ENCODE measurements at places on chromosomes 6 and 20.

- DNase-seq: no peak
Measured at GRCh38 chr6:29941916-29942274, 437 bp upstream of the HLA-A start.

GRCh38 chr20:1998715-1999114 lies 4.9 kb upstream of the PDYN start:
- no peak for DNase-seq

GRCh38 chr6:138430361-138431145 lies 26.5 kb downstream of the HEBP2 start:
- DNase-seq: no peak

DNA sequence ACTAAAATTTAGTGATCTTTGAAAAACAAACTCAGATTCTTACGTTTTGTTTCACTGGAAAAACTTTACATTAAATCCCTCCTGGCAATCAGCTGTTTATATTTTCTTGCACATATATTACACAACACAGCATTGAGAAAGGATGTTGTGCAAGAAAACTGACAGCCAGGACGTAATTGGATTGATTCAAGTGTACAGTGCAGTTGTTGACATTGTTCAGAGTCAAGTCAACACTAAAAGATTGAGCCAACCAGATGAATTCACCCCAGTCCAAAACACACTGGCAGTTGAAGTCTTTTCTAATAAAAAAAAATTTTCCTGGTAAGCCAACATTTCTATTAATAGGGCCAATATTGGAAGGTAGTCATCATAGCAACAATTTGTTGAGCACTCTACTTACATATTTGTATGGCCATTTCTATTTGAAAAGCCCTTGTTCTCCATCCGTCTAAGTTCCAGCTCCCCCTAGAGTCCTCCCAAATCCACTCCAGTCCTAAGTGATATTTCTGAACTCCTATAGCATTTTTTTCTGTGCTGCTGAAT lies 20.9 kb upstream of the VNN1 start:
- no peak for DNase-seq

GRCh38 chr6:70051197-70052124 lies 185.1 kb downstream of the COL19A1 start:
- no peak for DNase-seq

DNA sequence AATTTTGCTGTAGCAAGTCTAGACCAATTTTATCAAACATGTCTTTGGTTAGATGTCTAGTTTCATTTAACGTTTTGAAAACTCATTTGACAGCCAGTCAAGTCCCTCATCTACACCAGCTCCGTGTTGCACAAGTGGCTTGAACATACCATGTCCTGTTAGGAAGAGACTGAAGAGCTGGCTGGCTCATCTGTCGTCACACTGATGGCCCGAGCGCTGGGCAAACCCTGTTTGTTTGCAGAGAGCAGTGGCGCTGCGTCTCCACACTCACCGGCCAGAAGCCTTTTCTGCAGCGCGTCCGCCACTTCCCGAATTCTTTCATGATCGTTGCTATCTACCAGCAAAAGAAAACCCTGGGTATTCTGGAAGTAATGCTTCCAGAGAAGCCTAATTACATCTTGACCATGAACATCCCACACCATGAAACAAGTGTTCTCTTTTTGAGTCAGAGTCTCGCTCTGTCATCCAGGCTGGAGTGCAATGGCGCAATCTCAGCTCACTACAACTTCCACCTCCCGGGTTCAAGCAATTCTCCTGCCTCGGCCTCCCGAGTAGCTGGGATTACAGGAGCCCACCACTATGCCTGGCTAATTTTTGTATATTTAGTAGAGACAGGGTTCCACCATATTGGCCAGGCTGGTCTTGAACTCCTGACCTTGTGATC lies 10.7 kb upstream of the TCFL5 start:
- DNase-seq: peak; percentile 64

GRCh38 chr6:14121936-14122344 lies 4.4 kb downstream of the CD83 start:
- no peak for DNase-seq

DNA sequence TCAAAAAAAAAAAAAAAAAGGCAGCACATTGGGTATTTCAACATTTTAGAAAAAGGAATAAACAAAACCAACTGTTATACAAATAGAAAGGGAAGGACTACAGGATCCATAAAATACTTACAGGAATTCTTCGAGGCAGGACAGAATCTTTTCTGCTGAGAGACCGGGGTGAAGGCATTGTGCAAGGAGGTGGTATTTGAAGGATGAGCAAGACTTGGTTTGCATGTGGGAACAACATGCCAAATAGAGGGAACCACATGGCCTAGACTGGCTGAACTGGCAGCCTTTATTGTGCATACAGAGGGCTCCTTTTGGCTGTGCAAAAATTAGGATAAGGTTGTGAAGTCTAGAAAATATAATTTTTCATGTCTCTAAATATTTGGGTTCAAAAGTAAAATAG lies 62.9 kb downstream of the SCAND1 start:
- DNase-seq: no peak

GRCh38 chr20:49942942-49943341 lies 6.7 kb downstream of the RNF114 start:
- no peak for DNase-seq

DNA sequence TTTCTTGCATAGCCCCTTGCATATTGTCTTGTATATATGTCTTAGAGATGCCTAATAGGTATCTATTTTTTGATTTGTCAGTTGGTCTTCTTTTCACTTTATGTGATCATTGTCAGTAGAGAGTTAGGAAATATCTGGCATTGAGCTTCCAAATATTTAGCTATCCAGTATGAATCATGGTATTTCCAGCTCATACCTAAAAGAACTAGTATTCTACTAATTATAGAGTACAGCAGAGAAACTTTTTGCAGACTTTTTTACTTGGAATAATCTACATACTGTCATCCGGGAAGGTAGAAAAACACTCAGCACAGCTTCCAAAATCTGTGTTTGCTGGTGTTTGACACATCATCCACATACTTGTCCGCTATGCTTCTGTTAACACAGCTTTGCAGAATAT lies 156.4 kb upstream of the HTR1E start:
- DNase-seq: no peak

- no peak for DNase-seq
Measured at GRCh38 chr6:88177961-88178464, 11.9 kb upstream of the CNR1 start.

DNA sequence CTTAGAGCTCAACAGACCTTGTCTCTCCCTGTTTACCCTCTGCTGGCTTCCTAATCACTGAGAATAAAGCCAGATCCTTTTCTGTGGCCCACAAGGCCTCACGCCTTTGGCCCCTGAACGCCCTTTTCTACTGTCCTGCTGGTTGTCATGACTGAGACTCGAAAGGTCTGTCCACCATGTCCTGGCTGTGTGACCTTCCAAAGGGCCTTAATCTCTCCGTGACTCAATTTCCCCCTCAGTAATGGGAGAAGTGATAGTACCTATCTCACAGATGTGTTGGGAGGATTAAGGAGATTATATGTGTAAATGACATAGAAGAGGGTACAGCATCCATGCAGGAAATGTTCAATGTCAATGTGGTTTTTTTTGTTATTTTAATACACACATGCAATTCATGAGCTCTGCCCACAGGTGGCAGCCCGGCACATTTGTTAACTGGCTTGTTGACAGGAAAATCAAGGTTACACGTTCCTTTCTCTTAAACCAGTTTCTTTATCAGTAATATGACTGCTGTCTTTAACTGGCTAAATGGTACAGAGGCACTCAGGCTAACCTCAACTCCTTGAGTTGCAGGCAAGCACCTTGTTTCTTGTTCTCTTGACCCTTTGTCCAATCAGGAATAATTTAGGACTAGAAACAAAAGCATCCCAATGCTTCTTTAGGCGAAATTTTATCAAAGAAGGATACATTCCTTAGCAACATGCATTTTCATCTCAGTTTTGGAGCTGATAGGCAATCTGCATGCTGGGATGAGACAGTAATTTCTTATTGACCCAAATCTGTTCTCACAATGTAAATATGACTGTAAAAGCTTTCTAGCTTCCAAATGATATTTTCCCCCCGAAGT lies 16.6 kb downstream of the SLC22A1 start:
- DNase-seq: peak; percentile 3

- DNase-seq: no peak
Measured at GRCh38 chr6:133613211-133613610, 275.7 kb upstream of the TCF21 start.

DNA sequence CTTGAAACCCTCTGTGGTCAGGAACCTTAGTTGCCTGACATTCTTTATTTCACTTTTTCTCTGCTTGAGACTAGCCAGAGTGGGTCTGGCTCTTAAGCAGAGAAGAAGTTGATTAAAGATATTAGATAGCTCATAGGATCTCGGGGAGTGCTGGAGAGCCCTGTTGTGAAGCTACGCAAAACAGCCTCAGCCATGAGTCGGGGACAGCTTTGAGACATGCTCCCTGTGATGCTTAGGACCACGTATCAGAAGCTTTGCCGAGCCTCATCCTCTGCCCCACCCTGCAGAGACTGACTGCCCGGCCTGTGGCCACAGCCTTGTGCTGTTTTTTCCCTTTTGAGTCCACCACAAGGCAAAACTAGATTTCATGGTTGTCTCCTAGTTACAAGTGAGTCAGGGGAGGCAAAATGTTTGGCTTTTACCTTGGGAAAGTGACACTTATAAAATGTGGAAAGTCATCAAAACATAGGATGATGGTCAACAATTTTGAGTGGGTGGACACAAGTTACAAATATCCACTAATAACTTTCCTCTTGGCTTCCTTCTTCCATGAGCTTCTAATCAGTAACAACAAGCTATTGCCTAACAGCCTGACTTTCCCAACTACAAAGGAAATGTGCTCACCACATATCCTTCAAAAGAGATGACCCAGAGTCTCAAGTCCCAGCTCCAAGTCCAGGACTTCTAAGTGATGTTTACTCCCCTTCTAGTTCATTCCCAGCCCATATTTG lies 108.4 kb downstream of the JAG1 start:
- DNase-seq: no peak

DNA sequence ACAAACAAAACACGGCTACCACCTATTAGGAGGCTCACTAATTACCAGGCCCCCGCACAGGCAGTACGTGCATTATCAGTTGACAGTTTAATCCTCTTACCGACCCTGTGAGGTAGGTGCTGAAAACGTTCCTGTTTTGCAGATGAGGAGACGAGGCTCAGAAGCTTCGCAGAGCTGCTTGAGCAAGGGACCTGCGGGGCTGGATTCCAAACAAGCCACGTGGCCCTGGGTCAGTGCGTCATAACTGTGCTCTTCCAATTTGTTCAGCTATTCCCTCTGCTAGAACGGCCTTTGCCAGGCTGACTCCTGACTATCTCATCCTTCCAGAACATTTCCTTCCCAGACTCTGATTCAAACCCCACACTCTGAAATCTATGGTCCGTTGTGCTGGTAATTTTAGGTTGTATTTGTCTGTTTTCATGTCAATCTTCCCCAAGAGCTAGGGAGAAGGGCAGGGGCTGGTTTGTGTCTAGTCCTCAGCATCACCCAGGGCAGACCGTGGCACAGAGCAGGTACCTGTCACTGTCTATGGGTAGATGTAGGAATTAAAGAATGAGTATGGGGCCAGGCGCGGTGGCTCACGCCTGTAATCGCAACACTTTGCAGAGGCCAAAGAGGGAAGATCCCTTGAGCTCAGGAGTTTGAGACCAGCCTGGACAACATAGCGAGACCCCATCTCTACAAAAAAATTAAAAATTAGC lies 28.8 kb upstream of the TLDC2 start:
- DNase-seq: no peak

- no peak for DNase-seq
Measured at GRCh38 chr6:16092990-16093389, 35.9 kb upstream of the MYLIP start.

GRCh38 chr6:927157-927556 lies 234.2 kb upstream of the EXOC2 start:
- DNase-seq: no peak

DNA sequence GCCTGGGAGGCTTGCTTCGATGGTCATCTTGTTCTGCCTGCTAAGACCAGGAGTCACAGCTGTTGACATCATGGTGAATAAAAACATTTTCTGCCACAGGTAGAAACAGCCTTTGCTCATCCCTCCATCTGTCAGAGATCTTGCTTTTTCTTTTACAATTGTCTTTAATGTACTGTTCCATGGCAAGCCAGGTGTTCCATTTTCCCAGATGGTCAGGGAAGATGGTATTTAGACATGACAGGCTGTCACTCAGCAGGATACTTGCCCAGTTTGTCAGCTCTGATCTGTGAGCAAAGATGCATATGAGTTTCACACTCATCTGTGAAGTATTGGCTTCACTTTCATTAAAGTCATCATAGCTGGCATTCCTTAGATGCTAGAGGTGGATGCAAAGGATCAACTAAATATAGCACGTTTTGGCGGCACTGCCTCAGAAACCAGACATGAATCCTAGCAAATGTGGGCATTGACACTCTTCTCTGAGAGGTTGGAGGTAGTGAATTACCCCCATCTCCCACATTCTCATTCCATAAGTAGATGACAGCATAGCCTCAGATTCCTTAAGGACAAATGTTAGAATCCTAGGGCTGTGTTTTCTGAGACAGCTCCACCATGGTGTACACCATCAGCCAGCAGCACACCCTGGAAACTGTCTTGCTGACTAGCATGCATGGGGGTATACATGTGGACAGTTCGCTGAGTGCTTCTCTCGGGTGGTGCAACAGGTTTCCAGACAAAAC lies 4.2 kb downstream of the SSTR4 start:
- no peak for DNase-seq

GRCh38 chr20:4951299-4951698 lies 50.0 kb downstream of the SLC23A2 start:
- no peak for DNase-seq

GRCh38 chr6:40328386-40328985 lies 258.7 kb downstream of the LRFN2 start:
- peak; percentile 95 for DNase-seq

- no peak for DNase-seq
Measured at GRCh38 chr6:143198312-143198711, 137.6 kb downstream of the AIG1 start.

DNA sequence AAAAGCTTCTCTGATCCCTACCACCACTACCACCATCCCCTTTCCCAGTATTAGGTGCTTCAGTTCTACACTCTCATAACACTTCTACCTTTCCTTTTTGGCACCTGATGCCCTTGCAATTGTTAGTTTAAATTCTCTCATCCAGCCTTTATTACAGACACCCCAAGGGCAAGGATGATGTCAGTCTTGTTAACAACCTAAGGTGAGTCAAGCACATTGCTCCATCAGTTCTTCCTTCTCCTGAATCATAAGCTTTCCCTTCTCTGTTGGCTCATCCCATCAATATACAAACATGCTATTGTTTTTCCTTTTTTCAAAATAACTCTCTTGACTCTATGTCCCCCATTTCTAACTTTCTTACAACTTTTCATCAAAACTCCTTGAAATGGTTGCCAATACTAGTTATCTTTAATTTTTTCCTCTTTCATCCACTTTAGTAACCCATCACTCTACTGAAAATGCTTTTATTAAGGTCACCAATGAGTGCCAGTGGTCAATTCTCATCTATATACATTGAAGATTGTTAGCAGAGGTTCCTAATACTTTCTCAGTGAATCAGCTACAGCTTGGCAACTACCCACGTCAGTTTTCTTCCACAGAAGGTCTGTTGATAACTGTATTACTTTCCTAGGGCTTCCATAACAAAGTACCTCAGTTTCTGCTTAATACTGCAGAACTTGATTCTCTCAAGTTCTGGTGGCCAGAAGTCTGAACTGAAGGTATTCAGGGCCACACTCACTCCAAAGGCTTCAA lies 97.1 kb upstream of the FLRT3 start:
- DNase-seq: no peak

- DNase-seq: no peak
Measured at GRCh38 chr6:26592649-26593048, 4.1 kb upstream of the ABT1 start.

- peak; percentile 99 for DNase-seq
Measured at GRCh38 chr6:52663120-52663935, 7.6 kb upstream of the TMEM14A start.
